Hematopoietic multipotent progenitor cell treated with erythropoietin and hydrocortisone succinate and interleukin-3 and kit ligand, for 15 days (in vitro differentiated cells): ENCODE measurements at places on chromosomes 6 and 20.

- no peak for DNase-seq
These were observed 3.8 kb upstream of the NAPB start for GRCh38 chr20:23425129-23425528.

DNA sequence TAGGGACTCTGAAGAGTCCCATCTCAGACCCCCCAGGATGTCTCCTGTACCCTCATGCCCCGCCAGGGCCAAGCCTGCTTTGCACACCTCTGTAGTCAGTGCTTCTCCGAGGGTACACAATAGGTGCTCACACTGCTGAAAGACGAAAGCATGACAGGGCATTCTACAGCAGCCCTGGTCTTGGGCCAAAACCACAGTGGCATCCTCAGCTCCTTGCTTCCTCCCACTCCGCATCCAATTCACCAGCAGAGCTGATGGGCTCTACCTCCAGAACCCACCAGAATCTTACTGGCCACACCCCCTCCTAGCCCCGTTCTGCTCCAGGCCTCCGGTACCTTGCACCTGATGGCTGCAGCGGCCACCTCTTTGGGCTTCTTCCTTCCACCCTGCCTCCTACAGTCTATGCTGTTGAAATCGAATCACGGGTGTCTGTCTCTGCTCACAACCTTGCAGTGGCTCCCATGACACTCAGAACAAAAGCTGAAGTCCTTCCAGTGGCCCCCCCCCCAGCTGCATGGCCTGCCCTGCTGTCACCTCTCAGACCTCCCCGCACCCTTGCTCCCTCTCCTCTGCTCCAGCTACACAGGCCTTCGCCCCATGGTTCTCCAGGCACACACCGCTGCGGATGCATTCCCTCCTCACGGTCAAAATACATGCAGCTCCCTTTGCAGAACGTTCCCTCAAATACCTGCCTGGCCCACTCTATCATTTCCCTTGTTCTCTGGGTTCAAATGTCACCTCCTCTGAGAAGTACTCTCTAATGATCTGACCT lies 1.2 kb downstream of the ANGPT4 start:
- DNase-seq: no peak

DNA sequence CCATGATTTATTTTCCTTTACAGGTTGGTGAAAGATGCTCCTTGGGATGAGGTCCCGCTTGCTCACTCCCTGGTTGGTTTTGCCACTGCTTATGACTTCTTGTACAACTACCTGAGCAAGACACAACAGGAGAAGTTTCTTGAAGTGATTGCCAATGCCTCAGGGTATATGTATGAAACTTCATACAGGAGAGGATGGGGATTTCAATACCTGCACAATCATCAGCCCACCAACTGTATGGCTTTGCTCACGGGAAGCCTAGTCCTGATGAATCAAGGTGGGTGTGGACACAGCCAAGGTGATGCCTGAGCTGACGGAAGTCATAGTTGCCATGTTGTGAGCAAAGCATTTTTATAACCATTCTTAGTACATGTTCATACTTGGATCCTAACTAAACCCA lies 34.6 kb upstream of the CALHM6 start:
- DNase-seq: no peak

DNA sequence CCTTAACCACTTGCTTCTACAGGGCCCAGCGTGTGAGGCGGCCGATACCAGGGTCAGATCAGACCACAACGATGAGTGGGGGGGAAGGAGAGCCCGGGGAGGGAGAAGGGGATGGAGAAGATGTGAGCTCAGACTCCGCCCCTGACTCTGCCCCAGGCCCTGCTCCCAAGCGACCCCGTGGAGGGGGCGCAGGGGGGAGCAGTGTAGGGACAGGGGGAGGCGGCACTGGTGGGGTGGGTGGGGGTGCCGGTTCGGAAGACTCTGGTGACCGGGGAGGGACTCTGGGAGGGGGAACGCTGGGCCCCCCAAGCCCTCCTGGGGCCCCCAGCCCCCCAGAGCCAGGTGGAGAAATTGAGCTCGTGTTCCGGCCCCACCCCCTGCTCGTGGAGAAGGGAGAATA lies 2.8 kb downstream of the RING1 start:
- DNase-seq: no peak

- no peak for DNase-seq
These were observed 179.3 kb upstream of the HDDC2 start for GRCh38 chr6:125481056-125481455.

DNA sequence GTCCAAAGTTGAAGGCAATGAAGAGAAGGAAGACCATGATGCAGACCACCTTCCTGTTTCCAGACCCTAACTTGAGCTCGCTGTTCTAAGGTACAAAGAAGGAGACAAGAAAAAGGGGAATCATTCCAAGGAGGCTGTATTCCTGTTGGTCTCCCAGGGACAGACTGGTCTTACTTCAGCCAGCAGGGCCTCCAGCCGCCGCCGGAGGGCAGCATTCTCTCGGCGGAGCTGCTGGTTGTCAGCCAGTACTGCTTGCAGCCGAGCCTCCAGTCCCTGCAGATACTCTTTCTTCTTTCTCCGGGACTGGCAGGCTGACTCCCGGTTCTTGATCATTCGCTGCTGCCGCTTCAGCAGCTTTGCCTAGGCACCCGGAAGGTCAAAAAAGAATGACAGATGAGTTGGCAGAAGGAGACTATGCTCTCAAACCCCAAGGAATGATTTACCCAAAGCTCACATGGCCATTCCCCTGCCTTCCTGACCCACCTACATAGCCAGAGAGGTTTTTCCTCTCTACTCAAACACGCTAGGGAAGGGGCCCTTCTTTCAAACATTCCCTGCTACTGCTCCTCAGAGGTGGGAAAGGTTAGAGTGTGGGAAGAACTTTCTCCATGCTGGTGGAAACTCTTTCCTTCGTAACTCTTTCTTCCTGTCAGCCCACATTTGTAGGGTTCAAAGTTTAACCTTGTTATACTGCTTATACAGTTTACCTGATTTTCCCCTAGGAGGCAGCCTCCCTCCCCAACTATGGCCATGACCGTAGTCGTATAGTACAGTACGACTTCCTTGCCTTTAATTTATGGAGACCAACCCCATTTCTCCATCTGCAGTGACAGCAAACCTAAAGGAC lies 9.0 kb downstream of the ATF6B start:
- DNase-seq: peak; percentile 84

GRCh38 chr20:13325033-13325432 lies 104.0 kb downstream of the ISM1 start:
- no peak for DNase-seq

DNA sequence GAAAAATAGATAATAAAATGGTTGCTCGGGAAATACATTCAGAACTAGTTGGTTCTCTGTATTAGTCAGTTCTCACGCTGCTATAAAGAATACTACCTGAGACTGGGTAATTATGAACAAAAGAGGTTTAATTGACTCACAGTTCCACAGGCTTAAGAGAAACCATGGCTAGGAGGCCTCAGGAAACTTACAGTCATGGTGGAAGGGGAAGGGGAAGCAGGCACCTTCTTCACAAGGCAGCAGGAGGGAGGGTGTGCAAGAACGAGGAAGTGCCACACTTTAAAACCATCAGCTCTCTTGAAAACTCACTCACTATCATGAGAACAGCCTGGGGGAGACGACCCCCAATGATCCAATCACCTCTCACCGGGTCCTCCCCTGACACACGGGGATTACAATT lies 24.2 kb upstream of the SNX9 start:
- DNase-seq: no peak

GRCh38 chr6:3311826-3312225 lies 53.1 kb downstream of the PSMG4 start:
- no peak for DNase-seq
